ENCODE measurements at places on chromosomes 12 and 14.

- peak; percentile 59 for DNase-seq
Measured at GRCh38 chr14:77031759-77032490, 3.4 kb upstream of the IRF2BPL start.

- DNase-seq, result no peak
Measured at GRCh38 chr14:30142216-30142615, 214.6 kb upstream of the PRKD1 start.

- no peak for DNase-seq
Measured at GRCh38 chr12:46985816-46986215, 93.6 kb upstream of the PCED1B start.

GRCh38 chr14:52091928-52092327 is 23.1 kb upstream of the NID2 start:
- DNase-seq, result no peak

DNA sequence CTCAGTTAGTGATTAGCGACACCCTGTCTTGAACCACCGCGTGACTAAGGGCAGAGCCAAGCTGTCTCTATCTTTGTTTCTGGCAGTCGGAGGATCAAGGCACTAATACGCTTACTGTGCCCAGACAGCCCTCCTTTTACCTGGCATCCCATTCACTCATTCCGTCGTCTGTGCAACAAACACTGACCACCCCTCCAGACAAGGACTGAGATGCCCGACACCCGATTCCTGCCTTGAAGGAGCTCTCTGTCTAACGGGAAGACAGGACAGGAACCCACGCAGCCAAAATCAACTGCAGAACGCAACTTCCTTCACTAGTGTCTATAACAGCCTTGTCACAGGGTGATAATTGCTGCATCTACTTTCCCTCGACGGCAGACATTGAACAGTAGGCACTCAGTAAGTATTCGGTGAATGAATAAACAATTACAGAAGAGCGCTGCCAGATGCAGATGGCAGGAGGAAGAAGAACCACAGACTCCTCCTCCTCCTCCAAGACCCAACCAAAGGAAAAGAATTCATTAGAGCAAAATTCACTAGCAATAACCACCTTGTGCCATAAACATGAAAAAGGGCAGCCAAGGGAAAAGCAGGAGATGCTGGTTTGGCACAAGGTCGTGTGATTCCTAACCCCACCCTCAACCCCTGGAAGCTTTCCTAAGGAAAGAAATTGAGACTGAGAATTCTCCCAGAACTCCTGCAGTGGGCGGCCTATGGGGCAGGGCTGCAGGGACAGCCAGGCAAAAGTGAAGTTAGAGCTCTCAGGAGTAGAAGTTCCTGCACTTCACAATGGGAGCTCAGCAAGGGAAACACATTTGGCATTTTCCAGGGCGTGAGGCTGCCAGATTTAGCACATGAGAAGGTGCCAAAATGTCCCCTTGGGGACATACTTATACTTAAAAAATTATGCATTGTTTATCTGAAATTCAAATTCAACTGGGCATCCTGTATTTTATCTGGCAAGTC is 186.6 kb upstream of the DIO3 start:
- no peak for DNase-seq

GRCh38 chr12:6458281-6459003 is 6.6 kb downstream of the TAPBPL start:
- no peak for DNase-seq

- peak; percentile 45 for DNase-seq
Measured at GRCh38 chr12:33265033-33265731, 174.4 kb downstream of the SYT10 start.

DNA sequence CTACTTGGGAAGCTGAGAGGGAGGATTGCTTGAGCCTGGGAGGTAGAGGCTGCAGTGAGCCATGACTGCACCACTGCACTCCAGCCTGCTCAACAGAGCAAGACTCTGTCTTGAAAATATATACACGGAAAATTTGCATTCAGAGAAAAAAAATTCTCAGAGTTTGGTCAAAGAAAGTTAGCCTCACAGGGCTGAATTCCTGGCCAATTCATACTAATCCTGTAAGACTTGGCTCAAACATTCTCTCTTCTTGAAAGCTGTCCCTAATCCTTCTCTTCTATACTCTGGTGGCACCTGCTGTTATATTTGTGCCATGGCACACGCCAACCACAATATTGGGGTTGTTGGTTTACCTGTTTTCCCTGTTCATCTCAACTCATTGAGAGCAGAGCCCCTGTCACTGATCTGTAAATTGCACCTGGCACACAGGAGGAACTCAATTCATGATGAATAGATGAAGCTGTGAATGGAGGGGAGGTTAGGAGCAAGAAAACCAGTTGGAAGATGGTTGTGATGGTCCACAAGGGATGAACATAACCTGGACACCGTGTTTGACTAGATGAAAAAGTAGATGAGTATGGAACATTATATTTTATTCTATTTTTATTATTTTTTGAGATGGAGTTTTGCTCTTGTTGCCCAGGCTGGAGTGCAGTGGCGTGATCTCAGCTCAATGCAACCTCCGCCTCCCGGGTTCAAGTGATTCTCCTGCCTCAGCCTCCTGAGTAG is 36.8 kb upstream of the SPTSSA start:
- DNase-seq, result peak; percentile 64

DNA sequence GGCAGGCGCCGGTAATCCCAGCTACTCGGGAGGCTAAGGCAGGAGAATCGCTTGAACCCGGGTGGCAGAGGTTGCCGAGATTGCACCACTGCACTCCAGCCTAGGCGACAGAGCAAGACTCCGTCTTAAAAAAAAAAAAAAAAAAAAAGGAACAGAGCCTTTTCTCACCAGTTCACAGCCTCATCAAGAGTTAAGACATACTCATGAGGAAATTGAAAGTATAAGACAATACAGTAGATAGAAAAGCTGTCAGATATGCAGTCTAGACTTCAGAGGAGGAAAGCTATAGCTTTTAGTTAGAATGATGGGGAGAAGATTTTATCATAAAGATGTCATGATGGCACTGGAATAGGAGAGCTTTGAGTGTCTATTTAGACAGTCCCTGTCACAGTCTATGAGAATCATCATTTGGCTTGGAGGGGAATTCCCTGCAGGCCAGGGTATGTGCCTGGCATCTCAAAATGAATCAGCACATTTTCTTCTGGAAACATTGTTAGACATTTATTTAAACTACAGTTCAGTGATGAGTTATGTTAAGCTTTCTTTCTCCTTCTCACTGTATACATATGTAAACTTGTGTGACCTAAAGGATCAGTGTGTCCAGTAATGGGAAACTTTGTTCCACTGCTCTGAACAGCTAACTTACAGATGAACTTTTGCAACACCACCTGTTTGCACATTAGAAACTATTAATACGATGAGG is 2.9 kb upstream of the RAB35 start:
- DNase-seq, result peak; percentile 52

- DNase-seq, result no peak
Measured at GRCh38 chr12:128267131-128267622, at the start of gene TMEM132C. Gene TMEM132C (plus strand): TSS chr12:128267170. CDS start chr12:128267403, 233 bp downstream.

GRCh38 chr12:104632724-104633201 is 176.0 kb downstream of the CHST11 start:
- DNase-seq, result no peak

DNA sequence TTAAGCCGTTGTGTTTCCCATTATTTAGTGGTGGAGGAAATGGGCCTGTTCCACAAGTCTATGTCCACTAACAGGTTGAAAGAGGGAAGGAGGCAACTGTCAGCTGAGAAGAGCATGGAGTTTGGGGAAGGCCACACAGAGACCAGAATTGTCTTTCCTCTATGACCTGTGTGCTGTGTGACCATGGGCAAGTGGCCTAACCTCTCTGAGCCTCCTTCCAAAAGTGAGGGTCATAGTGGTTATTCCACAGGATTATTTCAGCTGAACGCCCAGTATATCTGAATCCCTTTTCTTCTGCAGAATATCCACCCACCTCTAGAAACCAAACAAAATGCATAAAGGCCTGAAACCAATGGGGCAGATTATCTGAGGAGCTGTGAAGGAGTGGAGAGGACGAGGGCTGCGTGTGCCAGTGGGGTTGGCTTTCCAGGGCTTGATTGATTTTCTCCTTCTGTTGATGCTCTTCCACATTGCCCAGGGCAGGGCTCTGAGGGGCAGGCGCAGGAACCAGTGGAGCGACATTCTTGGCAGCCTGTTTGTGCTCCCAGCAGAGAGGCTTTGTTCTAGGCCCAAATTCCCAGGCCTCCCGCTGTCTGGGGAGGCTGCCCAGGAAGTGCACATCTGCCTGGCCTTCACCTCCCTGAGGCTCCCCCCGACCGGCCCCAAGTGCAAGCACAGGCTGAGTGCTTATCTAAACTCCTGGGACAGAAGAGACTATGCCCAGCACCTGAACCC is 452.7 kb downstream of the BCL11B start:
- DNase-seq, result peak; percentile 64

DNA sequence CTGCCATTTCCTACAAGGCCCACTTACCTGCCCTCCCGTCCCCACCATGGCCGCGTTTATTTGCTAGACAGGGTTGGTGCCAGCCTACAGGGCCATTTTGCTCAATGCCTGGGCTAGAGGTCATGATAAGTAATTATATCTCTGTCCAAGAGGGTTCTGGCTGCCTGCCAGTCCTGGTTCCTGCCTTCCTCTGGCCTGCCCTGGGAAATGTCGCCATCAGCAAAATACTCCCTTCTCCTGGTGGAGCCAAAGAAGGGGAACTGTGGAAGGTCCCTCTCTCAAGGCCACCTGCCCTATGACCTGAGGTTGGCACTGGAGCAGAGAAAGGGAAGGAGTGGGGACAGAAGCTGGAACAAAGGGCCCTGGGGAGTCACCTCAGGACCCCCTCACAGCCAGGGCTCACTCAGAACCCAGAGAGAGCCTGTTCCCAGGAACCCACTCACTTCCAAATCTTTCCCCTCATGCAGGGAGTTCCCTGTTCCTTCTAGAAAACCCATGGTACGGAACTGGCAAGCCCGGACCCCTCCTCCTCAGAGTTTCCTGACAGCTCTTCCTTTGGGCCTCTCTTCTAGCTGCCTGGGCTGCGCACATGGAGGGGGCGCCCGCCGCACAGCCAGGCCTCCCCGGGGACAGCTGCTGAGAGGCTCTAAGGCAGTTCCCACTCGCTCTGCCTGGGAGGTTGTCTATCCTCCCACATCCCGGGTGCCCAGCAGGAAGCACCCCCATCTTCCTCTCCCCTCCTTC is 280.5 kb downstream of the DPF3 start:
- DNase-seq, result peak; percentile 20

DNA sequence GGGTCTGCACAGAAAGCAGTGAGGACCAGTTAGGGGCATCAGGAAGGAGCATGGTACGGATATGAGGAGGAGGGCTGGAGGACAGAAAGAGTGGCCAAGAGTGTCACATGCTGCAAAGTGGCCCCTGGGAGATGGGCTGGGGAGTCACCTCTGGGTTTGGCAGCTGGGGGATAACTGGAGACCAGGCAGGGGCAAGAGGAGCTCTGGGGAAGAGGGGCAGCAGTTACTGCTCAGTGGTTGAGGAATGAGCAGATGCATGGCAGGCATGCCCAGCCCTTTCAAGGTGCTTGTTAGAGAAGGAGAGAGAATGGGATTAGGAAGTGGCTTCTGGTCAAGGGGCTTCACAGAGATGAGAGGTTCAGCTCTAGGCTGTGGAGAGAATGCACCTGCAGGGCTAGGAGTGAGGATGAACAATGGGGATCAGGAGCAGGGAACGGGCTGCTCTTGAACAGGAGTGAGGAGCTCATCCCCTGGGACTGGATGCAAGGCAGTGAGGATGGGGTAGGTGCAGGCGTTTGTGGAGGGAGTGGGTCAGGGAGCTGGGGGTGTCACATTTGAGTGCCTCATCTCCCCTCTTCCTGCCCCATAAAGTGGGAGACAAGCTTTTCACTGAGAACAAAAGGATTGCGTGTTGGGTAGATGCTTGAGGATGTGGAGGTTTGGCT is 127.5 kb downstream of the PAPOLA start:
- no peak for DNase-seq

GRCh38 chr12:124385219-124385969 is 90.5 kb downstream of the RFLNA start:
- peak; percentile 82 for DNase-seq

All from epithelial cell of esophagus (primary cell).